Activated CD4-positive, CD25-positive, alpha-beta regulatory T cell (primary cell): ENCODE measurements at places on chromosomes 1 and 21.

DNA sequence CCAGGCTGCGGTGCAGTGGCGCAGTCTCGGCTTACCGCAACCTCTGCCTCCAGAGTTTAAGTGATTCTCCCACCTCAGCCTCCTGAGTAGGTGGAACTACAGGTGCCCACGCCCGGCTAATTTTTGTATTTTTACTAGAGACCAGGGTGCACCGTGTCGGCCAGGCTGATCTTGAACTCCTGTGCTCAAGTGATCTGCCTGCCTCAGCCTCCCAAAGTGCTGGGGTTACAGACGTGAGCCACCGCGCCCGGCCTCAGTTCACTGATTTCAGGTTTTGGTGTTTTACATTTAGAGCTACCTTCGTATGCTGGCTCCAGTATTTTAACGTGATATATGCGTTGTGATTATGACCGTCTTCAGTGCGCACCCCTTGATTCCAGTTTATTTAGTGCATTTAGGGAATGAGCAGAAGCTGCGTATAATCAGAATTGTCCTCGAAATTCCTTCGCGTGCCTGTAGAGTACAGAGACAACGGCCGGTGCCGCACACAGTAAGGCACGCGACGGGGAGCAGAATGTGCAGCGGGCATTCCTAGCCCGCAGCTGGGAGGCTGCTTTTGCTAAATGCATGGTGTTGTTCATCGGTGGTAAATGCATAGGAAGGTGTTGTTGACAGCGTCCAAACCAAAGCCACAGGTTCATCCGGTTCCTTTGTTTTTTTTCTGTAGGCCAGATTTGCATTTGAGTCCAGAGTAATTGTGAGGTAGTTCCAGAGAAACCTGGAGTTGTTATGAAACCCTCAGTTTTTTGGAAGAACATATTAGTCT is 48.9 kb upstream of the DIP2A start:
- no peak for DNase-seq

GRCh38 chr1:101884621-101885020 is 112.1 kb downstream of the OLFM3 start:
- no peak for DNase-seq

GRCh38 chr1:212595229-212595628 is 13.3 kb upstream of the ATF3 start:
- no peak for DNase-seq

DNA sequence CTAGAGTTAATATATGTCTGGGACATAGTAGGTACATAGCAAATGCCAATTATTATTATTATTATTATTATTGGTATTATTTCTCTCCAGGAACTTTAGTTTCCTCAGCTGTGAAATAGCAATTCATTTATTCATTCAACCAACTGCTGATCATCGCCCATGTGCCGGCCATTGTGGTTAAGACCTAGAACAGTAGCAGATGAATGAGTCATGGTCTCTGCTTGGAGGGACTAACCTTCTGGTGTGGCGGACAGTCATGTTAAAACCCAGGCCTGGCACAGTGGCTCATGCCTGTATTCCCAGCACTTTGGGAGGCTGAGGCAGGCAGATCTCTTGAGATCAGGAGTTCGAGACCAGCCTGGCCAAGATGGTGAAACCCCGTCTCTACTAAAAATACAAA is 23.8 kb upstream of the LDLRAP1 start:
- DNase-seq: no peak

DNA sequence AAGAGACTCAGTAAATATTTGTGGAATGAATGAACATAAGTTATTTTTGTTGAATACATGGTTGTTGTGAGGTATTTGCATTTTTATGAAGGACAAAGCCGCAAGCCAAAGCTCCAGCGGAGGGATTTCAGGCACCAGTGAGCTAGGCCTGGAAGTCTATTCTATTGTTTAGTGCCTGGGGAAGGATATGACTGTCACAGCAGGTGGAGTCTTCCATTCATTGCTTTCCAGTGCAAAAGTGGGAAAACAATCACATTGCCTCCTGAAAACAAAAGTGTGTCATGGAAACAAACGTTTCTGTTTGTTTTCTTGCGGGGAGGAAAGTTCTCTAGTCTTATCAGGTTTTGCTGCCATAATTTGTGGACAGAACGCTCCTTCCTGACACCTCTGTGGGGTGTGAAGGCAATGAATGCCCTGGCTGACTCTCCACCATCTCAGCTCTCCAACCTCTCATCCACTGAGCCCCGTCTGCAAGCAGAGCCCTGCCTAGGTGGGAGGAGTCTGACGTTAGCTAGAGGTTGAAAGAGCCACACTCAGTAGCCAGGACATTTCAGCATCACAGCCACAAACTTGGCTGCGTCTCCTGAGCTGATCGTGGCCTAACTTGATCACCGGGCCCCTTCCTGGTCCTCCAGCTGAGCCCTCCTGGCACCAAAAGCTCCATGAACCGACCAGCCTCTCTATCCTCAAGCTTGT is 739.1 kb downstream of the MATN1 start:
- no peak for DNase-seq

DNA sequence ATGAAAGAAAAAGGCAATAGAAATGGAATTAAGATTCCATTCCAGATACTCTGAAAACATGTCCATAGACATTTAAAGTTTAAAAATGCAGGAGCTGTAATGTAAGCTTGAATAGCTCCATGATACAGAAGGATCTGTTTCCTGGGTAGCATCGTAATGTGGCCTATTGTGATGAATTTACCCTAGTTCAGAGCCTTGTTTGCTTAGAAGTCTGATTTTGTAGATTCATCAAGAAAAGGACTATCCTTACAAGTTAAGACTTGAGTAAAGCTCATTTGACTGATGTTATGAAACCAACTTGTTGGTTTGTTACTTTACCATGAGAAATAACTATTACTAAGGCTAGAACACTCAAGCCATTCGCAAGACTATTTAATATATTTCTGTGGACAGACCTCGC is 55.5 kb downstream of the KIF1B start:
- DNase-seq: no peak
